Large intestine (tissue), 12 donors: ENCODE measurements at places on chromosomes 1 and 21.

DNA sequence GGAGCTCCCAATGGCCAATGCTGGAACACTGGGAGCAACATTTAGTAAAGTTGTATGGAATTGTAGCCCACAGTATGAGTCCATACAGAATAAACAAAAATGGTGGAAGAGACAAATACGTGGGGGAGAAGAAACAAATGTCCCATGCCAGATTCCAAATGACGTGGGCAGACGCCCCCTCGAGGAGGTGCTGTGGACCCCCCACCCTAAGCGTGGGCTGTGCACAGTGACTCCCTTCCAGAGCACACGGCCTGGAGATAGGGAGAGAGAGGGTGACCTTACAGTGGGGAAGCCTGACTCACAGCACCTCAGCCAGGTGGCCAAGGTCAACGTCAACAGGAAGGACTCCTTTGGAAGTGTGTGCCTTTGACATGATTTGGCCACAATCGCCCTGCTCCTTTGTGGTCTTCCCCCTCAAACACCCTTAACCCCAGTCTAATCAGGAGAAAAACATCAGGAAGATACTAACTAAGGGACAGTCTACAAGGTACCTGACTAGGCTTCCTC lies 13.7 kb upstream of the PDE9A start:
- DNase-seq: no peak

GRCh38 chr1:197392541-197392940 lies 124.5 kb downstream of the CRB1 start:
- DNase-seq: no peak

GRCh38 chr1:109193653-109194590 lies 19.8 kb upstream of the SARS1 start:
- DNase-seq: peak; percentile 47

DNA sequence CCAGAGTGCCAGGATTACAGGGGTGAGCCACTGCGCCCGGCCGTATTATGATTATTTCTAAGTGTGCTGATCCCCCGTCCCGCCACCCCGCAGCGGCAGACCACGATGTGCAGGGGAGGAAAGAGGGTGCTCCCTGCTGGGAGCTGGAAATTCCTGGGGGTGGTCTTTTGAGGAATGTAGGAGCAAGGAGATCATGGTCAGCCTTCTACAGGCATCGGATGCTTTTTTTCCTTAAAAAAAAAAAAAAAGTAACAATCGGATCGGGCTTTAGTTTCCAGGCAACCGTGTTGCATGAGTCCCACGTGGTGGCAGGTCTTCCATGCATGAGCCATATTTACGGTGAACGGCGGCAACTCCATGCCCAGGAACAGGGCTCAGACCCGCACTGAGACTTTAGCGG lies 74.2 kb upstream of the COX20 start:
- no peak for DNase-seq

GRCh38 chr1:37741130-37741529 lies 23.8 kb downstream of the EPHA10 start:
- no peak for DNase-seq

- peak; percentile 22 for DNase-seq
Measured at GRCh38 chr1:95384567-95384966, 150.6 kb downstream of the RWDD3 start.

GRCh38 chr1:209685821-209686220 lies 10.6 kb downstream of the G0S2 start:
- DNase-seq: no peak

GRCh38 chr1:80878343-80878742 lies 922.4 kb upstream of the ADGRL2 start:
- DNase-seq: no peak

DNA sequence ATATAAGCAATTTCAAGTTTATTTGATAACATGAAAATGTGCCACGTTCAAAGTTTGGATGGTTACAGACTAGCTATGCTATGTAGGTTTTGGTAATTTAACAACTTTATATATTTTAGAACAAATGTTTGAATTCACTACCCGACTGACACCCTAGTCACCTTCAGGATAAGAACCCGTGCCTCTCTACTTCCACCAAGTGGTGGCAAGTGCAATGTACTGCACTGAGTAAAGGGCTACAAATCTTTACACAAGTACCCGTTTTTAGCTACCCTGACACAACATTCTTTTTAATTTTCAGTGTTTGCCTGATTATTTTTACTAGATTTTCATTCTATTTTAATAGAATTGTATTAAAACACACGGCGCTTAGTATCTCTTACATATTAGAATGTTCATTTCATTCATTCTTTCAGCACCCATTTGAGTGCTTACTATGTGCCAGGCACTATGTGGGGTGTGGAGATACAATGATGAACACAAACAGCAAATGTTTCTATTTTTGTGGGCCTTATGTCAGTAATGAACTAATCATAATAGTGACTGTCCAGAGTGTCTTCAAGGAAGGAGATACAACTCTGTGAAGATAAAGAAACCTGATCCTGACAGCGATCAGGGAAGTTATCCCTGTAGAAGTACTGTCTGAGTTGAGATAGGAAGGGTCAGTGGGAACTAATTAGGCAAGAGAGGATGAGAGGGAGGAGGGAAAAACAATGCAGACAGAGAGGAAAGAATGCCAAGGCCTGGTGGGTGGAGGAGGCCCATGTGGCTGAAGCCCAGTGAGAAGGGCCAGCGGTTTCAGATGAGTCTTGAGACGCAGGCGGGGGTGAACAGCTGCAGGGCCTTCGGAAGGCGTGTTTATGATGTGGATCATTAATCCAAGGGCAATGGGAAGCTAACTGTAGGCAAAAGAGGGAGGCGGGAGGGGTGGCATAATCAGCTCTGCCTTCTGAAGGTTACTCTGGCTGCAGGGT lies 3.8 kb downstream of the LCA5L start:
- DNase-seq: no peak

- no peak for DNase-seq
Measured at GRCh38 chr1:12457771-12458170, 160.2 kb downstream of the DHRS3 start.

DNA sequence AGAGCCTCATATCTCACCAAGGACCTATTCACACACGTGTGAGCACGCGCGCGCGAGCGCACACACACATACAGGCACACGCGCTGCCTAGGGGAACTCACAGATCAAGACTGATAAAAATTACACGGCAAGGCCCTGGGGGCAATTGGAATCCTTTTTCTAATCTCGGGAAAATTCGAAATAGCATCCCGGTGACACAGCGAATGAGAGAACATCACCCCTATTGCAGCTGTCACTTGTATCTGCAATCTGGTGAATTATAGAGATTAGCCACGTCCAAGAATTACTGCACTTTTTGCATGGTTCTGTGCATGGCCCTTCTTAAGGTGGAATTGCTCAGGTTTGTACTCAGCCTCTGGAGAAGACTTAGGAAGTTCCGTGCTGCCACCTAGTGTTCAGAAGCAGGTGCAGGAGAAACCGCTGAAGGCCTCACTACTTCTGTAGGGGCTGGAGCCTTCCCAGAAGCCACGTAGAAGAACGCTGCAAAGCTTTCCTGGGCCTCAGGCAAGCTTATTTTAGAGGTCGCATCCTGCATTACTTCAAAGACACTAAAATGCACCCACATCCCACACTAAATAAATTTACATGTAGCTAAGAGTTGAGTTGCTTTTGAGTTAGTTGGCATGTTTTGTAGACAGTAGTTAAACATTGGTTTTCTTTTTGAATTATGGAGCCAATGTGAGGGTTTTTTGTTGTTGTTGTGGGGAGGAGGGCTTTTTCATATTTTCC lies 229.2 kb upstream of the CAMK1G start:
- peak; percentile 69 for DNase-seq

DNA sequence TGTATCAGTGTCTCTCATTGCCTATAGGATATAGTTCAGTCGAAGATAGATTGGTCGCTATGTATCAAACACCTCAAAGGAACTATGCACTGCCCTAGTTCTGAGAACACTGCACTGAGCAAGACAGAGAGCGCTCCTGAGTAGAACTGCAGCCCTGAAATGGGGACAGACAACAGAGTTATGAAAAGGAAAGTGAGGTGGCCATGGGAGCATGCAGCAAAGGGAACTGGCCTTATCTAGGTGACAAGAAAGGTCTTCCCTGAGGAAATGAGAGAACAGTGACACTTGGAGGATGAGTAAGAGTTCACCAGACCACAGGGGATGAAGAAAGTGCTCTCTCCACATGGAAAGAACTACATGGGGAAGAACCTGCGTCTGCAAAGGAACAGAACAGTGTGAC lies 7.5 kb upstream of the G0S2 start:
- no peak for DNase-seq

DNA sequence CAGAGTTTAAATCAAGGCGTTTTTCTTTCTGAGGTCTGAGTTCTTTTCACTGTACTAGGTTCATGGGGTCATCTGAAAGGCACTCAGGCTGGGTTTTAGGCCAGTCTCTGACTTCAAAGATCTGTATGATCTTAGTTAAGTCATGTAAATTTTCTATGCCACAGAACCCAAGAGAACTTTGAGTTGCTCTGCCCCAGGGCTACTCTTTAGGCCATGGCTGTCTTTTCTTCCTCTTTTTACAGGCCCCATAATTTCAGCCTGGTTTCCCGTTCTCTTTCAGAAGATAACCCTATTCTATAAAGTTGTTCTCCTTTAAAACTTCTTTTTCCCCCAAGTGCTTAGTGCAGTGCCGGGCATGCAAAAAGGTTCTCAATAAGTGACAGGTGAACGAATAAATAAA lies 26.1 kb downstream of the METTL13 start:
- no peak for DNase-seq

GRCh38 chr1:41448821-41449220 lies 35.7 kb downstream of the EDN2 start:
- DNase-seq: no peak
